ENCODE measurements at places on chromosomes 16 and 17.
A peak's percentile ranks its signal among the peaks of the same experiment; 100 is the strongest.

DNA sequence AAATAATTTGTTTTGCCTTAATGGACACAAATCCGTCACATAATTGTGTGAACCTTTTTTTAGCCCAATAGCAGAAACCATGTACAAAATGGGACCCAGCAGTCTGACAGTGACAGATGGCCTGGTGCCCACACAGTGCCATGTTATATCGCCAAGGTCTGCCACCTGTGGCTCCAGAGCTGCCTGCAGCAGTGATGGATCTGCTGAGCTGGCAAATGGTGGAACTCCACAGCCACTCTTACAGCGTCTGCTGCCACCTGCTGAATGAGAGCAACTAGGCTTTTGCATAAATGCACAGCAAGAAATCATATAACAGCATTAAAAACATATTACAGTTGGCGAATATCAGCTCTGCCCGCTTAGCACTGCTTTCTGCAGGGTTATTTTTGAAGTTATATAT lies 59.4 kb downstream of the NUP93 start:
- peak; percentile 78 for DNase-seq

GRCh38 chr17:10612957-10613744 lies 44.0 kb downstream of the MYH3 start:
- DNase-seq = no peak

- no peak for DNase-seq
These were observed 6.3 kb downstream of the PDF start for GRCh38 chr16:69324013-69324531.

- DNase-seq = no peak
These were observed 10.9 kb downstream of the ADGRG3 start for GRCh38 chr16:57679016-57679415.

GRCh38 chr16:57240851-57241250 lies 4.2 kb upstream of the ARL2BP start:
- no peak for DNase-seq

DNA sequence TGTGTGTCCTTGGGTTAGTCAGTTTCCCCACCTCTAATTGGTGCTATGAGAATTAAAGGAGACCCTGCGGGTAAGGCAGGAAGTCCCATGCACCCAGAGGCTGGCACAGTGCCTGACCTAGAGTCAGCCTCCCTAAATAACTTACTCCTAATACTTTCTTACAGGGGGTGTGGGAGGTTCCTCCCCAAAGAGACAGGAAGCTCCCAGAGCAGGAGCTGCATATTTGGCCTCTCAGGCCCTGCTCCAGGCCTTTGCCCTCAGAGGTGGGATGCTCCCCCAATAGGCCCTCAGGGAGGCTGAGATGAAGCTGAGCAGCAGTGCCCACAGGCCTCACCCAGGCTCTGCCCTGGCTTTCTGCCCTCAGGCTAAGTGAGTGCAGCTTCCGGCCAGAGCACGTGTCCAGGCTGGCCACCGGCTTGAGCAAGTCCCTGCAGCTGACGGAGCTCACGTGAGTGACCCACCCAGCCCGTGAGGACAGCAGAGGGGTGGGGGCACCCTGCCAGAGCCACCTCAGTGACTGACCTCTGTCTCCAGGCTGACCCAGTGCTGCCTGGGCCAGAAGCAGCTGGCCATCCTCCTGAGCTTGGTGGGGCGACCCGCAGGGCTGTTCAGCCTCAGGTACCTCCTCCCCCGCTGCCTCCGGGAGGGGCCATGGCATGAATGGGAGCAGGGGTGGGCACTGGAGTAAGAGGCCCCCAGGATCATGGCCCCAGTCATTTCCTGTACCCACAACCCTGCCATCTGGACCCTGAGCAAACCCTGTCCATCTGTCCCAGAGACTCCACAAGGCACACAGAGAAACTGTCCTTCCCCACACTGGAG lies 31.1 kb upstream of the CPNE2 start:
- DNase-seq = no peak

- DNase-seq = no peak
These were observed 2.4 kb upstream of the TBX2 start for GRCh38 chr17:61397086-61397842.

DNA sequence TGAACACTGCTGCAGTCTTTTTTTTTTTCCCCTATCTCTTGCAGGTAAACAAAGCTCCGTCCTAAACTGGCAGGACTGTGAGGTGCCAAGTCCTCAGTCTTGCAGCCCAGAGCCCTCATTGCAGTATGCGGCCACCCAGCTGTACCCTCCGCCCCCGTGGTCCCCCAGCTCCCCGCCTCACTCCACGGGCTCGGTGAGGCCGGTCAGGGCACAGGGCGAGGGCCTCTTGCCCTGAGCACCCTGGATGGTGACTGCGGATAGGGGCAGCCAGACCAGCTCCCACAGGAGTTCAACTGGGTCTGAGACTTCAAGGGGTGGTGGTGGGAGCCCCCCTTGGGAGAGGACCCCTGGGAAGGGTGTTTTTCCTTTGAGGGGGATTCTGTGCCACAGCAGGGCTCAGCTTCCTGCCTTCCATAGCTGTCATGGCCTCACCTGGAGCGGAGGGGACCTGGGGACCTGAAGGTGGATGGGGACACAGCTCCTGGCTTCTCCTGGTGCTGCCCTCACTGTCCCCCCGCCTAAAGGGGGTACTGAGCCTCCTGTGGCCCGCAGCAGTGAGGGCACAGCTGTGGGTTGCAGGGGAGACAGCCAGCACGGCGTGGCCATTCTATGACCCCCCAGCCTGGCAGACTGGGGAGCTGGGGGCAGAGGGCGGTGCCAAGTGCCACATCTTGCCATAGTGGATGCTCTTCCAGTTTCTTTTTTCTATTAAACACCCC lies 13.8 kb downstream of the IL34 start:
- DNase-seq = no peak
